Right cardiac atrium (tissue), 5 donors: ENCODE measurements at places on chromosomes 2 and 18. TPM values are rescaled to one million over a fixed set of nuclear protein-coding genes. Genes with fewer than 3 reads are reported as not detected.

The DPP4 gene
- 0.52 TPM for polyA plus RNA-seq

The MYO7B gene
- 0.81 TPM for polyA plus RNA-seq

The ST3GAL5 gene
- 5.4 TPM for polyA plus RNA-seq

The DSC1 gene
- polyA plus RNA-seq, result 8.9 TPM
